GM23248 (cell line): ENCODE measurements at places on chromosomes 4 and X. TPM values are rescaled to one million over a fixed set of nuclear protein-coding genes. Genes with fewer than 3 reads are reported as not detected.

Gene TMEM271
- total RNA-seq: not detected in 2 replicates

- no peak overlapping the region for H3K27ac ChIP-seq
- H3K27me3 ChIP-seq: no peaks in the 10 kb centered on the region
- DNase-seq: no peak
- no peaks in the 10 kb centered on the region for H3K36me3 ChIP-seq
Observed at GRCh38 chrX:136659174-136659573, 11.2 kb downstream of the CD40LG start.

DNA sequence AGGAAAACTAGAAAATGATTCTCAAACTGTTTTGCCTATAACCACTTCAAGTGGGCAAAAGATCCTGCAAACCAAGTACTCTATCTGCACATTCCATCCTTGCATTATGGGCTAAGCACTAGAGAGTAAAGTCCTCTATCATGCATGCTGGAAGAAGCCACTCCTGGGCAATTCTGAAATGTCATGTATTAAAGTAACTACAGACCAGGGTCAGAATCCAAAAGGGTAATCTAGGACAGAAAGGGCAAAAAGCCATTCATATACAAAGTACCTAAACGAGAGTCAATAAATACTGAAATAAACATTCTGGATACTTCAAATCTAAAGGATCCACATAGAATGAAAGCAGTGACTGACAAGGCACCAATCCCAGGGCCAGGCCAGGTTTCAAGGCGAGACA is 1.0 kb downstream of the SNX12 start:
- peak; percentile 6 for DNase-seq
- peak overlapping the region; percentile 93 for H3K4me3 ChIP-seq
- H3K4me1 ChIP-seq: no peaks in the 10 kb centered on the region
- H3K27ac ChIP-seq: peak overlapping the region; percentile 94

- H3K27me3 ChIP-seq: no peaks in the 10 kb centered on the region
- H3K27ac ChIP-seq: no peak overlapping the region
- H3K4me1 ChIP-seq: no peaks in the 10 kb centered on the region
- DNase-seq: peak; percentile 2
Observed at GRCh38 chr4:123517971-123518370, 121.4 kb downstream of the SPRY1 start.

DNA sequence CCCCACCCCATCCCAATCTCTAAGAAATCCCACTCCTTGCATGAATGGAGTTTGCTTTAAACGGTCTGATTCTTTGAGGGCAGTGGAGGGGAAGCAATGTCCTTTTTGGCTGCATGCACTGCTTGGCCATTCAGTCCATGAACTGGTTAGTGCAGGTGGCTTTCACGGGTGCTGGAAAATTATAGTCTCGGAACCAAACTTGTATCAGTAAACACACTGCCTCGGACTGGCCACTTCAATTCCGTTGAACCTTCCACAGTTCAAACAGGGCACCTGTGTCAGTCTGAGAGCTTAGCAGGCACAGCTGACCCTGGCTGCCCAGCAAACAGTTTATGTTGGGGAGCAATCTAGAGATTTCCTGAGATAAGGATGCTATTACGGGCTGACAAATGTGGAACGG is 255.6 kb downstream of the DHX15 start:
- H3K27ac ChIP-seq: no peak overlapping the region
- DNase-seq: no peak
- no peaks in the 10 kb centered on the region for H3K36me3 ChIP-seq
- H3K27me3 ChIP-seq: no peaks in the 10 kb centered on the region
- H3K4me3 ChIP-seq: no peak overlapping the region
- H3K4me1 ChIP-seq: no peaks in the 10 kb centered on the region

DNA sequence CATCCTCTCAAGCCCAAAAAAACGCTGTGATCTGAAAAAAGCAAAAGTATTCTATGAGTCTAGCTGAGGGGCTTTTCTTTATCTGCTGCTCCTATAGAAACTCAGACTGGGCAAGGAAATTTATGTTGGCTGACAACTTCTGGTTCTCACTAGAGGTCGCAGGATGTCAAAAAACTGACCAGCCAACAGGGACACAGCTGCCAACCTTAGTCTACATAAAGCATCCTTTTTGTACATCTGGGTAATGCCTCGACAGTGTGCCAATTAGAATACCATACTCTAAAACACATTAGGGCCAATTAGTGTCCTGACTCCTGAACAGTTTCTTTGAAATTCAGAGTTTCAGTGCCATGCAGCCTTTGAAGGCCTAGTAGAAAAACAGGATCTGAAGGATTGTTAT is 8.8 kb upstream of the TLL1 start:
- no peaks in the 10 kb centered on the region for H3K36me3 ChIP-seq
- H3K4me3 ChIP-seq: no peak overlapping the region
- H3K27me3 ChIP-seq: no peaks in the 10 kb centered on the region
- DNase-seq: no peak

Gene NPY2R
- not detected in 2 replicates for total RNA-seq

Gene NRK
- not detected in 2 replicates for total RNA-seq

DNA sequence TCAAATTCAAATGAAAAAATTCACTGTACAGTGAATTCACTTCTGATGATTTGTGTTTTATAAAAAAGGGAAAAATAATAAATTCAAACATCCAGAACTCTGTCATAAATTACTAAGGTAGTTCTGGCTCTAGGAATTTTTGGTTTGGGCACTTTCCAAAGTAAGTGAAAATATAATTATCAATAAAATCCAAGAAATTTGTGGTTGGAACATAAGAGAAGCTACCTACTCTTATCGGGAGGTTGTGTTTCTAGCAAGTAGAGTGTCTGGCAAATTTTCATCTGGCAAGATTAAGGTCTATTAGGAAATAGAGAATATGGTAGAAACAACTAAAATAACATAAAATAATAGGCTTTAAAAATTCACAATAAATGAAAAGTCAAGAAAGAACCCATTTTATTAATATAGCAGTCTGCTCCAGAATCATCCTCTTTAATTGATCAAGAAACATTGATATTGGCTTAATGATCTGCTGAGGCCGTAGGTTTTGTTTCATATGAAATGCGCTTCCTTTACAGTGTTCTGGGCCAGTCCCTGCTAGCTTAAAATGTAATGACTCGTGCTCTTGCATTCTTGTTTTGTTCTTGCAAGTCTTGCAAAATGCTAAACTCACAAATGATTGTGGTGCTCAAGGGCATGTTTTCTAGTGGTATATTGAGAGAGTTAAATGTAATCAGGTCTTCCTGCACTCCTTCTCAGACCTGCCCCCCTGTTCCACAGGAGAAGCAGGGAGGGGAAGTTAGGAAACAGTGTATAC is 331.4 kb downstream of the RAPGEF2 start:
- DNase-seq: peak; percentile 66
- peaks cover 6% of the 10 kb centered on the region; the same call in 1 of the 2 replicates for H3K4me1 ChIP-seq
- H3K4me3 ChIP-seq: no peak overlapping the region
- H3K27me3 ChIP-seq: no peaks in the 10 kb centered on the region
- H3K36me3 ChIP-seq: no peaks in the 10 kb centered on the region
- H3K27ac ChIP-seq: no peak overlapping the region

- H3K4me3 ChIP-seq: no peak overlapping the region
- no peaks in the 10 kb centered on the region for H3K27me3 ChIP-seq
- peak; percentile 65 for DNase-seq
- no peak overlapping the region for H3K27ac ChIP-seq
- peaks cover 11% of the 10 kb centered on the region for H3K4me1 ChIP-seq
Observed at GRCh38 chrX:31397119-31397518, 325.3 kb upstream of the FTHL17 start.

DNA sequence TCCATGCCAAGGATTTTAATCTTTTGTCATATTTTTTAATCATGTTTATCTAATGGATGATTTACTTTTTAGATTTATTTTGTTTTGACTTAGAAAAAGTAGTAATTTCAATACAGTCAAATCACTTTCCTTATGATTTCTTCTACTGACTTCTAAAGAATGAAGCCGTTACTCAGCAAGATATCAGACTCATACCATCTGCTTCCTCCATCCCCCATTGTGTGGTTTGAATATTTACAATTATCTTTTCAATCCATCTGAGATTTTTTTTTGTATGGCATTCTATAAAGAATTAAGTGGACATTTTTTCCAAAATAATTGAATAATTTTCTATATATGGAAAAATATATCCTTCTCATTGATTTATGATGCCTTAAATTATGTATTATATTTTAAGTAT is 565.4 kb upstream of the ATOH1 start:
- no peaks in the 10 kb centered on the region for H3K4me1 ChIP-seq
- no peaks in the 10 kb centered on the region for H3K27me3 ChIP-seq
- H3K27ac ChIP-seq: no peak overlapping the region

Gene SLC16A2
- total RNA-seq: 53.0 and 55.3 TPM in 2 replicates

Gene ZMAT1
- total RNA-seq: not detected in 2 replicates
